AG04450 (cell line): ENCODE measurements at places on chromosomes 7 and 10. TPM values are rescaled to one million over a fixed set of nuclear protein-coding genes. Genes with fewer than 3 reads are reported as not detected.
A peak's percentile ranks its signal among the peaks of the same experiment; 100 is the strongest.

- no peak for DNase-seq
Measured at GRCh38 chr7:106356-106755, 86.0 kb upstream of the FAM20C start.

Gene TRIM73
- polyA plus RNA-seq: 0.12 and 0.15 TPM in 2 replicates

Gene ANKRD61
- polyA plus RNA-seq: 0.19 and 0.22 TPM in 2 replicates

DNA sequence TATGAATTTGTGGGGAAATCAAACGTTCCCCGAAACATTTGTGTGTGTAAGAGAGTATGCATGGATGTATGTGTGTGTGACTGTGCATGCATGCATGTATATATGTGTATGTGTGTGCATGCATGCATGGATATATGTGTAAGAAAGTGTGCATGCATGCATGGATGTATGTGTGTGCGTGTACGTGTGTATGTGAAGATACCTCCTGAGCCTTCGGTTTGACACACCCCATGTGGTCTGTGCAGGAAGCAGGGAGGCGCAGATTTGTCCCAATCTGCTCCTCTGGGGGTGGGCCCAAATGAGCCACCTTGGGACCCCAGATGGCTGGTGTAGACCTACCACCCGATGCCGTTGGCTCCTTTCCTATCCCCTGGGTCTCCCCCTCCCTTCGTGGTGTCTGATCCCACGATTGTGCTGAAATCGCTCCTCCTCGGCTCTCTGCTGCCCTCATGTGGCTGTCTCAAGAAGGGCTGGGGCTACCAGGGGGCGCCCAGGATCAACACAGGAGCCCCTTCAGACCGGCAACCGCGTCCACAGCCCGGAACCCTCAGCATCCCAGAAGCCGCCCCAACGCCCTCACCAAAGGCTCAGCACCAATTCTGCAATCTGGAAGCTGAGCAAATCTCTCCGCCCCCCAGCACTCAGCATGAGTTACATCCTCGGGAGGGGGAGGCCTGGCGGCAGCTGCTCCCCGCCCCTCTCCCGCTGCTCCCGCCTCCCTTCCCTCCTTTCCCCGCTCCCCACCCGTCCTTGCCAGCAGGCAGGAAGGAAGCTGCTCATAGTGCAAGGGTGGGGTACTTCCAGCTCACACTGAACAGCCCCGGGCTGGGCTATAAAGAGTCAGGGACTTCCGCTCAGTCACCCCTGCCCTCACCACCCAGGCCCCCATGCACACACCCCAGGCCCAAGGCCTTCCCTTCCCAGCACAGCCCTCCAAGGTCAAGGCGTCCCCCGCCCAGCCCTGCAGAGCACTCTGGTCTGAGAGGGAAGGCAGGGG lies 2.3 kb upstream of the NOS3 start:
- no peak for DNase-seq

- DNase-seq: no peak
Measured at GRCh38 chr7:74027683-74028320, at the start of gene ELN. Gene ELN, plus strand, starts transcription at chr7:74028173. Its CDS starts 15 bp downstream, at chr7:74028188.

- DNase-seq: no peak
Measured at GRCh38 chr10:91409869-91410637, at the start of gene HECTD2. Gene HECTD2, plus strand, starts transcription at chr10:91410344. Its CDS starts 95 bp downstream, at chr10:91410439.

Gene SEMA3D
- 5.7 and 7.4 TPM in 2 replicates for polyA plus RNA-seq

- no peak for DNase-seq
Measured at GRCh38 chr10:89114846-89115625, 92.1 kb downstream of the CH25H start.

DNA sequence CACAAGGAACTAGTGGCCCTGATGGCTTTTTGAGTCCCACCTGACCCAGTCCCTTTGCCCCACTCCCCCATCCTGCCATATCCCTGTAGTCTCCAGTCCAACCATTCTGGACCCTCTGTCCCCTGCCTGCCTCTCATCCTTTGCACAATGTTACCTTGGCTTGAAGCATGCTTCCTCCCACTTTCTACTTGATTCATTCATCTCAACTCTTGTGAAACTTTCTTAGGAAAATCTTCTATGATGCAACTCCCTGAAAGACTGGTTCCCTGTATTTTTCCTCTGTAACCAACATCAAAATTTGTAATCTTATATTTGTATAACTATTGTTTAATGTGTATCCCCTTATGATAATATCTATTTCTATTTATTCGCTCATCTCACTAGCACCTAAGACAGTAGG lies 151.5 kb downstream of the LRRTM3 start:
- DNase-seq: no peak

Gene SPDYE2B
- not detected in 2 replicates for polyA plus RNA-seq

Gene LIPK
- polyA plus RNA-seq: not detected in 2 replicates

DNA sequence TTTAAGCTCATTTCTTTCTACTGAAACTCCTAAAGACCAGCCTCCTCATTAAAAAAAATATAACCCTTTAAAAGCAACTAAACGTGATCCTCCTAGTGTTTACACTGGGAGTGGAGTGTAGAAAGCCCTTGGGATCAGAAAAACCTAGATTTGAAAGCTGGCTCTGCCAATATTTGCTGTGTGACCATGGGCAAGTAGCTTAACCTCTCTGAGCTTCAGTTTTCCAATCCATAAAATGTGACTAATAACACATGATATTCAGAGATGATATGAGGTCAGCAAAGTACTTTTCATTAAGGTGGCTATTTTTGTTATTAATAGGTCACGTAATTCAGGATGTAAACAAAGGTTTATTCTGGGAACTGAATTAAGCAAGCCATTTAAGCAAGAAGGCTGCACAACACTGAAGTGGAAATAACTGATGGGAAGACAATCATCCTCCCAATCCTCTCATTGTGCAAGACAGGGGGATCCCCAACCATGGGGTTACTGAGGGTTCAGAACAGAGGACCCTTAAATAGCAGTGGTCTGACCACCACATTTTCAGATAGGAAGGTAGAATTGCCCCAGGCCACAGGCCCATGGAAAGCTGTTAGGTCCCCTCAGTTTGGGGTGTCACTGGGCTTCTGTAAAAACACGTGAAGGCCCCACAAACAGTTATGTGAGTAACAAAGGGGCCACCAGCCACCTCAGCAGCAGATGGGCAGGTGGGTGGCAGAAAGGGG lies 49.1 kb upstream of the EEPD1 start:
- no peak for DNase-seq

DNA sequence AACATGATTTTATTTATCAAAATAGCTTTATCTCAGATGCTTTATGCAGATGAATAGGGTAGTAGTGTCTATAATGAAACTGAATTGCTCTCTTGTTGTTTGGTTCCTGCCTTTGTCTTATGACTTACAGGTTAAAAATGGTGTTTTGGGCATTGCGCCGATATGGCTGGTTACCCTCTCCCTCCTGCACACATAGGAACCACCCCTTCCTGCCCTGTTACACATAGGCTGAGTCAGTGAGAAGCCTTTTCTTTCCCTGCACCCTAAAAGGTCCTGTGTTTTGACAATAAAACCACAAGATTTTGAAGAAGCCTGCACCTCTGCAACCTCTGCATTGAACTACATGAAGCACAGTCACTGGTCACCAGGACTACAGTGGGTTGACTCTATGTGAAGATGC lies 655.8 kb upstream of the ANKRD30A start:
- peak; percentile 52 for DNase-seq

DNA sequence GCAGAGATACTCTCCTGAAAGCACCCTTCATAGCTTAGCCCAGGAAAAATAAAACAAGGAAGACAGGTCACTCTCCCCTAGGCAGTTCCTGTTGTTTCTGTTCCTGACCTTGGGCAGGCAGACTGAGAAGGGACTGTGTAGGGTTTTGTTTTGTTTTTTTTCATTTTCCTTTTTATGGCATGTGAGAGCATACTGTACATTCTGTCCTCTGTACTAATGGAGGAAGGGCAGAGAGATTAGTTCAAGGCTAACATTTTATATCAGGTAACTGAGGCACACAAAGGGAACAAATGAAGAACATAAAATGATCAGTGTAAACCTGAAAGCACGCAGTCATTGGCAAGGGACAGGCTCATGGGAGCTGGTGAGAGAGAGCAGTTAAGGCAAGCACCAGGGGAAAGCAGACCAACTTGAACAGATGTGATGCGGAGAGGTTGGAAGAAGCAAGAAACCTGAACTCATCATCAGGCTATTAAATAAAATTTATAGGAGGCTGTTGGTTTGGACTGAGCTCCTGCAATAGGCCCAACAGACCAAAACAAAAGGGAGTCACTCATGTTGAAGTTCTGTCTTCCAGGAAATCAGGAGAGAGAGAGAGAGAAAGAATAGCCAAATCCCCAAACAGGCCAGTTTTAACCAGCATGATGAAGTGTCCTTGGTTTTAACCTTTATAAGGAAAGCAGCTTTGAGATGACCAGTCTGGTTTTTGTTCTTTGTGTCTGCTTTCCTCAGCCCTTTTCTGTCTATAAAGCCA lies 34.1 kb upstream of the PDCD4 start:
- no peak for DNase-seq
